ENCODE measurements at places on chromosomes 5 and 9.

- no peak overlapping the region for H3K4me3 ChIP-seq
- no peak overlapping the region for H3K27ac ChIP-seq
- H3K36me3 ChIP-seq = no peaks in the 10 kb centered on the region
- no peak for DNase-seq
- H3K4me1 ChIP-seq = no peaks in the 10 kb centered on the region
Measured at GRCh38 chr5:2282893-2283292, 400.2 kb upstream of the IRX4 start.

DNA sequence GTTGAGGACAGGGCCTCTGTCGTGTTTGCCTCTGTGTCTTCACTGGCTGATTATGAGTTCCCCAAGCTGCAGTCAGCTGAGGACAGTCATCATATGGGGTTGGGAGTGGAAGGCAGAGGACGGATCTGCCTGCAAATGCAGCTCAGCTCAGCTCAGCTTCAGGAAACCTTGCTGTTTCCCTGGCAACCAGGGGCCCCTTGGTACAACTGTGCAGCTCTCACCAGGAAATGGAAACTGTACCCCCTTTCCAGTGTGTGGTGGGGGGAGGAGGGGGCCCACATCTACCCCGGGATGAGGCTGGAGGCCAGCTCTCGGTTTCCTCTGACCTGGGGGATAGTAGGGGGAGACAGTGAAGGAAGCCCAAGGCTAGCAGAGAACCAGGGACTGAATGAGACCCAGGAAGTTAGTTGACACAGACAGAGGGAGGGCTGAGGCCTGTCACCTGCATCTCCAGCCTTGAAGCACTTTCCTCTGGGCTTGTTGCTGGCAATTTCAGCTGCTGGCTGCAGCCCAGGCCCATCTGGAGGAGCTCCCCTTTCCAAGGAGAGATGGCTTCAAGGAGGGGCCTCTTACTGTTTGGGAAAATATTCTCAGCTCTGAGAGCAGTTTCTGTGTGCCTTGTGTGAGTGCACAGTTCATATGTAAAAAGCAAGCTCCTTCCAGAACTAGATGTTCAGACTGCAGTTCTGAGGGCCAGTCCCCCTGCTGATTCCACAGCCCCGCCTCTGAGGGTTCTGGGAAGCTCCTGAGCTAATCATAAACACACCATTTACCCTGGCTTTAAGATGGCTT lies 6.9 kb downstream of the ANXA6 start:
- peaks cover 50% of the 10 kb centered on the region for H3K4me1 ChIP-seq
- peak overlapping the region; percentile 93 for H3K27ac ChIP-seq
- DNase-seq = no peak
- no peaks in the 10 kb centered on the region for H3K27me3 ChIP-seq
- peaks cover 4% of the 10 kb centered on the region for H3K36me3 ChIP-seq
- H3K4me3 ChIP-seq = peak overlapping the region; percentile 36

DNA sequence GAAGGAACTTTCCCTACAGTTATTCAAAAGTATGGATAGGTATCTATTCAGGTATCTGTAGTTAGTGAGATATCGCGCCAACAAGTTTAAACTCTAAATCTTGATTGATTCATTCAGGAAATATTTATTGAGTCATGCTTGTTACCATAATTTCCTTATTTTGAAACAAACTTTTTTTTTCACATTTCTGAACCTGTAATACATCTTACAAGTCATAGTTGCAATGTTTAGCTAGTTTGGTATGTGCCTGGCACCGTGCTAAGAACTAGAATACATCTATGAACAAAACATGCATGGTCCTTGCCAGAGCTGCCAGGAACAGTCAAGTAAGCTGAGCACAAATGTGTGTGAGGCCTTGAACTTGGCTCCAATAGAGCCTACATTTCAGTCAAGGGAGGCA lies 226.4 kb downstream of the PCSK5 start:
- no peak for DNase-seq
- no peak overlapping the region for H3K27ac ChIP-seq
- H3K36me3 ChIP-seq = no peaks in the 10 kb centered on the region
- H3K4me1 ChIP-seq = peaks cover 14% of the 10 kb centered on the region
- no peaks in the 10 kb centered on the region for H3K27me3 ChIP-seq

GRCh38 chr9:137029058-137029936 lies 1.3 kb upstream of the ABCA2 start:
- peak overlapping the region; percentile 69 for H3K4me3 ChIP-seq
- peaks cover 12% of the 10 kb centered on the region for H3K4me1 ChIP-seq
- no peak overlapping the region for H3K27ac ChIP-seq

- H3K36me3 ChIP-seq = peaks cover 1% of the 10 kb centered on the region
- H3K27me3 ChIP-seq = no peaks in the 10 kb centered on the region
- DNase-seq = no peak
- H3K4me1 ChIP-seq = peaks cover 4% of the 10 kb centered on the region
- H3K27ac ChIP-seq = no peak overlapping the region
- H3K4me3 ChIP-seq = no peak overlapping the region
Measured at GRCh38 chr5:67272453-67273130, 76.0 kb upstream of the CD180 start.

- no peak overlapping the region for H3K27ac ChIP-seq
- no peaks in the 10 kb centered on the region for H3K4me1 ChIP-seq
- H3K36me3 ChIP-seq = peaks cover 27% of the 10 kb centered on the region
- no peak overlapping the region for H3K4me3 ChIP-seq
Measured at GRCh38 chr5:151553130-151553670, 37.9 kb downstream of the FAT2 start.

DNA sequence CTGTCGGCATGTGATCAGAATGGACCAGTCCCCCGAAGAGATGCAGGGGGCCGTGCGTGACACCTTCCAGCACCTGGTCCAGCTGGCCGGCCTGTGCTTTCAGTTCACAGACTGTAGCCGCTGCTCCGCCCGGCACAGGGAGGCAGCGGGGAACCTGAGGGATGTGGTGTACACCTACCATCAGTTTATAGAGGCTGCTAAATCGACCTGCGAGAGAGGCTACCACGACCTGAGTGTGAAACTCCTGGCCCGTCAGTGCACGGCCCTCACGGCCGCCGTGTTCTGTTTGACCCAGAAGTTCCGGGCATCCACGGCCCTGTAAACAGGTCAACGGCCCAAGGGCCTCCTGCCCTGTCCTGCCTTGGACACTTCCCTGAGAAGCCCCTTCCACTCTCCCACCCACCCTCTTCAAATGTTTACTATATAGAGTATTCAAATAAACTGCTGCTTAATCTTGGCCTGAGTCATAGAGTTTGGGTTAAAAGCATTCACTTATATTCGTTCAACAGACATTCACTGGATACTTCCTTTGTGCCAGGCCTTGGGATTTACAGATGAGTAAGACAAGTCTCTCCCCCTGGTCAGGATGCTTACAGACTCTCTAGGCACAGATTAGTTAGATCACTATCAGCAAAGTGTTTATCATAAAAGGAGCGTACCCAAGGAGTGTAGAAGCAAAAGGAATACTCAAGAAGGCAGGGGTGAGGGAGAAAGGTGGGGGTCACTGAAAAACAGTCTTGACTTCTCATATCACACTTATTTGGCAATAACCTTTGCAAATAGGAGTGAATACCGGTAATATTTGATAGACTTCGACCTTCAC lies 6.9 kb upstream of the TRMT10B start:
- no peak overlapping the region for H3K4me3 ChIP-seq
- H3K27ac ChIP-seq = no peak overlapping the region
- H3K27me3 ChIP-seq = peaks cover 21% of the 10 kb centered on the region
- no peak for DNase-seq
- H3K4me1 ChIP-seq = no peaks in the 10 kb centered on the region

GRCh38 chr5:131751506-131751905 lies 45.3 kb downstream of the FNIP1 start:
- H3K27me3 ChIP-seq = no peaks in the 10 kb centered on the region
- no peaks in the 10 kb centered on the region for H3K36me3 ChIP-seq
- no peak for DNase-seq
- peaks cover 41% of the 10 kb centered on the region for H3K4me1 ChIP-seq

DNA sequence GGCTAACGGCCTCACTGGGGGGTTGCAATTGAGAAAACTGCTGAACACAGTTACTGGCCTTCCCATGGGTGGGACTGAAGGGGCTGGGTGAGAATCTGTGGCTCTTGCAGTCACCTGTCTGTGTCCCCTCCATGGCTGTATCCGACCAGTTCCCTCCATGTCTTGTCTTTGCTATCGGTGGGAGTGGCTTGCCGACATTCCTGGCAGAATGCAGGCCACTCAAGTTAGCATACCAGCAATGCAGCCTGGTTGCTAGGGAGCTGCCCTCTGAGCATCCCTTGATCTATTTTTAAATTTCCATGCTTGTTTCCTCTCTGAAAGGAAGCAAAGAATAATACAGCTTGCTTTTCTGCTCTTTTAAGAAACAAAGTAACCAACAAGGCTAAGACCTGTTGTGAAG lies 1509.7 kb upstream of the WWC1 start:
- no peaks in the 10 kb centered on the region for H3K27me3 ChIP-seq
- no peaks in the 10 kb centered on the region for H3K4me1 ChIP-seq
- H3K27ac ChIP-seq = no peak overlapping the region
- H3K36me3 ChIP-seq = no peaks in the 10 kb centered on the region

DNA sequence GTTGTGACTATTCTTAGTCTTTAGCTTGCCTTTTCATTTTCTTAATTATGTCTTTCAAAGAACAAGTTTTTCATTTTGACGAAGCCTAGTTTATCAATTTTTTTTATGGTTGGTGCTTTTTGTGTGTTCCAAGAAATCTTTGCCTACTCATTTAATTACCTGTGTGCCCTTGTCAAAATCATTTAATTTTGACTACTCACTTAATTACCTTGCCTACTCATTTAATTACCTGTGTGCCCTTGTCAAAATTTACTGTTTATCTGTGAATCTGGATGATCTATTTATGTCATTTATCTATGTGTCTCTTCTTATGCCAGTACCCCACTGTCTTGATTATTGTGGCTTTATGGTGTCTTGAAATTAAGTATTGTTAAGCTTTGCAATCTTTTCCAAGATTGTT lies 63.9 kb downstream of the MTAP start:
- no peaks in the 10 kb centered on the region for H3K4me1 ChIP-seq
- H3K27me3 ChIP-seq = no peaks in the 10 kb centered on the region
- H3K36me3 ChIP-seq = peaks cover 39% of the 10 kb centered on the region
- H3K4me3 ChIP-seq = no peak overlapping the region
- no peak for DNase-seq
- H3K27ac ChIP-seq = no peak overlapping the region

DNA sequence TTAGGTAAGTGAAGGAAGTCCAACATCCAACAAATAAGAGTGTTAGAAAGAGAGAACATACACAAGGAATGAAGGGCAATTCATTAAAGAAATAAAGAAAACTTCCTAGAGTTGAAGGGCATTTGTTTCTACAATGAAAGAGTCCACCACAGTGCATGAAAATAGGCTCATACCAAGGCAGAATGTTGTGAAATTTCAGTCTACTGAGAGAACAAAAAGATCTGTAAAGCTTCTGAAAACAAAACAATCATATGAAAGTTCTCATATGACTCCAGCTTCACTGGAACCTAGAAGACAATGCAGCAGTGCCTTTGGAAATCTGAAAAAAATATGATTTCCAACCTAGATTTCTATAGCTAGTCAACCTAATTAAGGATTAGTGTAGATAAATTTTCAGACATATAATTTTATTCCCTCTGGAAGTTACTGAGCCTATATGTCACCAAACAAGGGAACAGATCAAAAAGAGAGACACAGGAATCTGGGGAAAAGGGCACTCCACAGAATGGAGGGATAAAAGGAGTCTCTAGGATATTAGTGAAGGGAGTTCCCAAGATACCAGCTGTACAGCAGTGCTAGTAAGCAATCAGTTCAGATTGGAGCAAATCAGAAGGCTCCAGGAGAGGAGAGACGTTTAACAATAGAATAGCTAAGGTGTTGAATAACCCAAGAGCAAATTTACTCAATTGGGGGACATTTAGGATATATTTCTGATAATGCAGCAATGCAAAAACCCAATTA lies 5.8 kb downstream of the C5orf58 start:
- no peak for DNase-seq
- no peak overlapping the region for H3K4me3 ChIP-seq
- no peaks in the 10 kb centered on the region for H3K36me3 ChIP-seq
- peaks cover 56% of the 10 kb centered on the region for H3K27me3 ChIP-seq
- H3K27ac ChIP-seq = no peak overlapping the region

DNA sequence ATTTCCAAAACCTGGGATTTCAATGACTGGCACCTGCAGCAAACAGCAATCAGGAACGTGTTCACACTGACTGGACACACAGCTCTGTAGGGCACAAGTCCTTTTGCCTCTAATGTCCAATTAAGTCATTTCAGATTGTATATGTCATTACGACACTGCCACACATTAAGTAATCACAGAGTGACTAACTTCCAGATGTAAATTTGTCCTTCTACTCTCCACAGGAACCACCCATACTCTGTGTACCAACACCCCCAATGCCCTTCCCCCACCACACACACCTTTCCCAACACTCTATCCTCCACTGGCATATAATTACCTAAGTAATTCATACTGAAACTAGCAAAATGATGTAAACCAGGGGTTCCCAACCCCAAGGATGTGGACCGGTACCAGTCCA lies 30.5 kb downstream of the LARS1 start:
- peaks cover 63% of the 10 kb centered on the region for H3K36me3 ChIP-seq
- no peak overlapping the region for H3K4me3 ChIP-seq
- H3K27me3 ChIP-seq = no peaks in the 10 kb centered on the region
- no peaks in the 10 kb centered on the region for H3K4me1 ChIP-seq
- DNase-seq = no peak

DNA sequence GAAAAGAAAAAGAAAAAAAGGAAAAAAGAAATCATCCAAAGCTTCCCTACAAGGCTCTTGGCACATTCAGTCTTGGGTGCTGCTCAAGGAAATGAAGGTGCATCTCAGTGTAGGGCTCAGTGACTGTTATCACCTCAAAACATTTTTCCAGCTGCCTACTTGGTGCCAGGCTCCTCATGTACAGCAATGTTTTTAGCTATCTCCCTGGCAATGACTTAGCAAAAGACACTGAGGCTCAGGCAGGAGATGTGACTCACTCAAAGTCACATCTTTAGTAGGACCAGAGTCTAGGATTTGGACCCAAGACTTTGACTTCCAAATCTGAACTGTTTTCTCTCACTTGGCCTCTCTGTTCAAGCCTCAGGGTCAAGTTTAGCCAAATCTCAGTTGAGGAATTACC lies 264.2 kb downstream of the CRB2 start:
- H3K4me1 ChIP-seq = no peaks in the 10 kb centered on the region
- no peaks in the 10 kb centered on the region for H3K27me3 ChIP-seq
- no peak overlapping the region for H3K27ac ChIP-seq
- peak; percentile 8 for DNase-seq
- H3K4me3 ChIP-seq = no peak overlapping the region

GRCh38 chr9:16352791-16353401 lies 517.6 kb downstream of the BNC2 start:
- H3K4me3 ChIP-seq = no peak overlapping the region
- H3K27ac ChIP-seq = no peak overlapping the region
- H3K4me1 ChIP-seq = peaks cover 8% of the 10 kb centered on the region
- no peaks in the 10 kb centered on the region for H3K36me3 ChIP-seq
- no peaks in the 10 kb centered on the region for H3K27me3 ChIP-seq

DNA sequence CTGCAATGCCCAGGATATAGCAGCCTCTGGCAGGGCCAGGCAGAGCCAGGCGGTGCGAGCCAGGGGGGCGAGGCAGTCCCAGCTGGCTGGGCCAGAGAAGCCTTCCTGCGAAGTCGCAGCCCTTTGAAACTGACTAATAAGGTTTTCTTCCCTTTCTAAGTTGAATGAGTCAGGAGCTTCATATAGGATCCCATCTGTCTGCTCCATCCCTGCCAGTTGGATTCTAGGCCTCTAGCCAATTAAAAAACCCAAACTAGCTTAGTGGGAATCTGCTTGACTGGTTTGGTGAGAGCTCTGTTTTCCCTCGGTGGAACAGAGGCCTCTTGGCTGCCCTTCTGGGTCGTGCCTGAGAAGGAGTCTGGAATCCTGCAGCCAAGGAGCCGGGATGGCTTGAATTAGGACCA lies 70.1 kb upstream of the RAPGEF1 start:
- H3K4me3 ChIP-seq = no peak overlapping the region
- no peak overlapping the region for H3K27ac ChIP-seq
- H3K27me3 ChIP-seq = peaks cover 55% of the 10 kb centered on the region
- no peak for DNase-seq
- no peaks in the 10 kb centered on the region for H3K36me3 ChIP-seq
- H3K4me1 ChIP-seq = no peaks in the 10 kb centered on the region

Data from osteocyte (in vitro differentiated cells).